ENCODE measurements at places on chromosomes 4 and X.

- DNase-seq: no peak
Measured at GRCh38 chrX:140762061-140762460, 52.5 kb downstream of the LINC00632 start.

- no peak for DNase-seq
Measured at GRCh38 chr4:22174640-22175039, 226.1 kb upstream of the KCNIP4 start.

GRCh38 chrX:49840679-49841078 is 11.6 kb downstream of the PAGE4 start:
- DNase-seq: no peak

- DNase-seq: no peak
Measured at GRCh38 chrX:57596516-57596915, 4.7 kb downstream of the ZXDB start.

GRCh38 chr4:14000091-14000814 is 372.7 kb upstream of the BOD1L1 start:
- no peak for DNase-seq

GRCh38 chrX:113548308-113549015 is 707.8 kb upstream of the AMOT start:
- no peak for DNase-seq

DNA sequence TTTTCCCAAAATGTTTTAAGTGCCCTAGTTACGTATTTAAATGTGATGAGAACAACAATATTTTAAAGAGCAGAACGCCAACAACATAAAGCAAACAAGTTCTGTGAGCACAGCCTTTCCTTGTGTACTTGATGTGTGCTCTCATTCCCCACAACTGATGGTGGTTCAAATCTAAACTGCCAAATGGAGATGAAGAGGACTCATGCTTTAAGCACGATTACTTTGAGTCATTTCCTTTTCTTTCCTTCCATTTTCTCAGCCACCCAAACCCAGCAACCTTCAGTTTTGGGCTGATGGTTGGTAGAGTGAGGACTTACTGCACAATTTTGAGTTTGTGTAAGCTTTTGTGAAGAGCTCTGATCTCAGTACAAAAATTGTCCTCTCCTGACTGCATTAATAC is 1.7 kb downstream of the NSD2 start:
- no peak for DNase-seq
